ENCODE measurements at places on chromosomes 11 and 22.

GRCh38 chr11:5818245-5818886 is 9.6 kb downstream of the OR52N2 start:
- no peak for DNase-seq

DNA sequence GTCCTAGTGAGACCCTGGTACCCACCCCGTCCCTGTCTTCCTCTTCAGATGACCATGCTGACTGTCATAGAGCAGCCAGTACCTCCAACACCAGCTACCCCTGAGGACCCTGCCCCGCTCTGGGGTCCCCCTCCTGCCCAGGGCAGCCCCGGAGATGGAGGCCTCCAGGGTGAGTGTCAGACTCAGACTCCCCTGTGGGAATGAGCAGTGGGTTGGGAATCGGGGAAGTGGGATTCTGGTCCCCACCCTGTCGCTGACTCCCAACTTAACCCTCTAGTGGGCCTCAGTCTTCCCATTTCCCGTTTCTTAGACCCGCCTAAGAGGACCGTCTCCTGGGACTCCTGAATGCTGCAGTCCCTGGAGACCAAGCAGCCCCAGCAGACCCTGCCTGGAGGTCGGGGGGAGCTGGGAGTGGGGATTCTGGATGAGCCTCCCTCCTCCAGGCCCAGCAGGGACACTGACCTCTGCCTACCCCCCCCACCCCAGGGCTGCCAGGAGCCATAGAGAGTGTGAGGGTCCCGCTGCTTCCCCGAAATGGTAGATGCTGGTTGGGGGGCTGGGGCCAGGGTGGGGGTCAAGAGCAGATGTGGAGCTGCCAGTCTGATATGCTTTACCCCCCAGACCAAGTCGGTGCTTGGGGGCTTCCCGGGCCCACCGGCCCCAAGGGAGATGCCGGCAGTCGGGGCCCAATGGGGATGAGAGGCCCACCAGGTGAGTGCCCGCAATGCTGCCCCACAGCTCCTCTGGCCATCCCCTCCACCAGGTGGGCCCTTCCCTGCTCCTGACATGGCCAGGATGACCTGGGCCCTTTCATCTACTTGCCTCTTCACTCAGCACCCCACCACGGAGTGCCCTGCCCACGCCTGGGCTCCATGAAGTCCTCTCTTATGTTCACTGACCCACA is 25.5 kb downstream of the EMID1 start:
- no peak for DNase-seq

DNA sequence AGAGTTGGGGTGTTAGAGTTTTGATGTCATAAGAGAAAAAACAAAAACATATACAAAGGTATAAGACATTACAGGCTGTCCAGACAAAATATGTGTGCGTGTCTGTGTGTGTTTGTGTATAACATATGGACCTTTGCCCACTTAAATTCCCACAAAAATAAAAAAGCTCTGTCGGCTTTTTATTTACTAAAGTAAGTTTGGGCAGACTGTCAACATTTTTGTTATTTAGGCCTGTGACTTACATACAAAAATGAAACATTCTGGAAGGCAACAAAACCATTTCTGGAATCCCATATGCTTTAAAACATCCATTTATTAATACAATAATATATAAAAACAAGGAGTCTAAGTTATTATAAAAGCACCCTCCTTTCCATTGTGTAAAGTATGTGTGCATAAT is 960.1 kb upstream of the FAT3 start:
- DNase-seq: no peak

GRCh38 chr11:110366291-110366690 is 63.5 kb upstream of the FDX1 start:
- no peak for DNase-seq

DNA sequence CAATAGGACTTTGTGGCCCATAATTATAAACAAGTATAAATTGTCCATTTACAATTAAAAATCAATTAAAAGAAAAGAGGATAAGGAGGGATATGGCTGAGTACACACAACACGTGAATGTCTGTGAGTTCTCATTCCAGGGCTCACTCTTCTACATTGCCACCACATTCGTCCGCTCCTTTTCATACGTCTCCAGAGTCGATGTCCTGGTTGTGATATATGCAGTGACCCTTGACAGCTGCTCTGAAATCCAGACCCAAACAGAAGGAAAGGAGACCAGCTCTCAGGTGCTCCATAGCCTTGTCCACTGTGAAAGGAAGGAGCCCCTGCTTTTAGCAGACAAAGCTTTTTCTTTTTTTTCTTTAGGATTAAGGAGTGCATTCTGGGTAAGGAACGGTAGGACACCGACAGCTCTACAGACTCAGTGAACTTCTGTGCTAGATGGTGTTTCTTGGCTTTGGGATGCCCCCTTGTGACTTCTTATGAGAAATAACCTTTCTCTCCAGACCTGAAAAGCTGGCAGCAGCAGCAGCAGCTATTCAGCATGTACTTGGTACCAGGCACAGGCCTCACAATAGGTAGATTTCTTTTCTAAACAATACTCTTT is 19.7 kb upstream of the DNAJB13 start:
- DNase-seq: no peak

DNA sequence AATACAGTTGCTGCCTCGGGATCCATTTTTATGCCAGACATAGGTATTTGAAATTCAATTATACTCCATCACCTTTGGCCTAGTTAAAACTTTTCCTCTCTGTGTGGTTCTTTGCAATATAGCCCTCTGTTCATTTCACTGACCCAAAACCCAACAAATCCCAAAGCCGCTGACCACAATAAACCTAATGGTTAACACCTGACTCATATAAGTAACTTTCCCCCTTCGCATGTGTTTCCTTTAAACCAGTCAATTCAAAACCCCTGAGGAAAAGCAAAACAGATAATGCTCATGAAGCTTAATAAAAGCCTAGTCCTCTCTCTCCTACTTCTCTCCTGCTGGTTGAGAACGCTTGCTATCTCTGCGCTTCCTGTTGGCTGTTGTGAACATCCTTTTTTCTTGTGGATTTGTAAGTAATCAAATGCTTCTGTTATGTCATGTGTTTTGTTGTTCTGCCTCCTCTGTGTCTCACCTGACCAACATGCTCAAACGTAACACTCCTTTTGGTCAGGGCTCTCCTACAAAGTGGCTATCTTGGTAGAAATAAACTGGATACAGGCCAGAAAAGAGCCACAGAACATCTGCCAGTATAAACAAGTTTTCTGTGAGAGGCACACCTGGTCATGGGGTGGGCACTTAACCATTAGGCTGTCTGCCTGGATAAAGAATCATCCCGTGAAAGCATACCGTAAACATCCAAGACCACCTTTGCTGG is 652.6 kb downstream of the METTL15 start:
- no peak for DNase-seq

DNA sequence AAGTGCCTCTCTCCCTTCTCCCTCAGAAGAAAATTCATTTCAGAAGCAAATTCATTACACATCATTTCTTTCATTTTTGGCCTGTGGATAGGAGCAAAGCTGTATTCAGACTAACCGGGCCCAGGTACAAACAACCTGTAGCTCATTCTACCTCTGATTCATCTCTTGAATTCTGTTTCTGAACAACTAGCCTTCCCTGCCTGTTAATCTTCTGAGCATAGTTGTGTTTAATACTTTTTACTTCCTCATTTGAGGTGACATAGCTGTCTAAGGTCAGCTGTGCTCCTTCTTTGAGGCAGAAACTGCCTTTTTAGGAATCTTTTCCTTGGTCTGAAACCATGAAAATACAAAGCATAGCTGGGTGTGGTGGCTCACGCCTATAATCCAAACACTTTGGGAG is 12.6 kb upstream of the IL18BP start:
- no peak for DNase-seq

DNA sequence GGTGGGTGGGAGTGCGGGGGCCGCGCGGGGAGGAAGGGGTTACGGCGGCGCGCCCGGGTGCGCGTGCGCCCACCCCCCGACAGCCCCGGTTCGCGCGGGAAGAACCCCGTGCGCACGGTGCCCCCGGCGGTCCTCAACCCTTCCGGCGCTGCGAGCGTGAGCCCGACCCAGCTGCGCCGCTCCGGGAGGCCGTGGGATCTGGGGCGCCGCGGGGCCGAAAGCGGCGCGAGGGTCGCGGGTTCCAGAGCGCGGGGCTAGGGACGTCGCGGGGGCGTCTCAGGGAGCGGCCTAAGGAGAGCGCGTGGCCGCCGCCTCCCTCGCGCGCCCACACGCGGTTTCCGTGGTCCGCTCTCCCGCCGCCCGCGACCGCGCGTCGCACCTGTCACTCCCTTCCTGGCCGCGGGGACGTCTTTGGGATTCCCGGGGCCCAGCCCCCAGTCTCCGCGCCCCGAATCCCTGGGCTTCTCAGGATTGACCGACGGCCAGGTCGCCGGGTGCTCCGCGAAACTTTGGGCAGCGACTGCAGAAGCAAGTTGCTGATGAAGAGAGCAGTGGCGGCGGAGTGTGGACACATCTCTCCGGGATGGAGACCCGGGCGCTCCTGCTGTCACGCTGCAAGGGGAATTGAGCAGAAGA is 582 bp downstream of the SREBF2 start:
- no peak for DNase-seq

DNA sequence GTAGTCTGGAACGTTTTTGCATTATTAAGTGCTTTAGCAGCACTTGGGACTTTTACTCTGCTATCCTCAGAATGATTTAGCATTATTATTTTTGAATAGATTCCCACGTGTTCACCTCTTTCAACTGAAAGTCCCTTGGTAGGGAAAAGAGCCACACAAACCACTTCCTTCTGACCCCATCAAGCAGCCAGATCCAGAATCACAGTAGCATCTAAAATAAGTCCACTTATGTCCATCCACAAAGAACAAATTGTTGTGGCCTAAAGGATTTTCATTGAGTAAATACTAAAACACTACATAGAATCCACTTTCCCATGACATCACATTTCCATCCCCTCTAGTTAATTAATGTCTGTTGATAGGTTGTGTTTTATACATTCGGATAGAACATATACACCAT is 381.7 kb downstream of the AASDHPPT start:
- no peak for DNase-seq

- no peak for DNase-seq
Observed at GRCh38 chr22:50326225-50326955, 422 bp downstream of the DENND6B start.

DNA sequence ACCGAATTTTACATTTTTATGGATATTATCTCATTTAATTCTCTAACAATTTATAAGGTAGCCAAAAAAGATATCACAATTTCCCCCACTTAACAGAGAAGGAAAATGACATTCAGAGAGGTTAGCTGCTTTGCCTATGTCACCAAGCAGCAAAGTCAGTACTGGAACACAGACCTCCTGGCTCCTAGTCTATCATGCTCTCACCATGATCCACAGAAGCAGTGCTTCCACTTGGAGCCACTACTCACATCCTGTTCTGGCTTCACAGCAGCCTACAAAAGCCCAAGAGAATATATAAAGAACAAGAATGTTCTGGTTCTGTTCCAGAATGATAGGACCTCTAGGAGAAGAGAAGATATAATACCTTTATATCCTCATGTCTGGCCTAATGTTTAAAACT is 59.5 kb upstream of the SCUBE2 start:
- no peak for DNase-seq

GRCh38 chr11:45921561-45922424 is 663 bp upstream of the LARGE2 start:
- DNase-seq: no peak

GRCh38 chr11:794013-794765 is 3.9 kb downstream of the SLC25A22 start:
- DNase-seq: no peak

GRCh38 chr11:82791779-82792178 is 58.1 kb upstream of the FAM181B start:
- no peak for DNase-seq

DNA sequence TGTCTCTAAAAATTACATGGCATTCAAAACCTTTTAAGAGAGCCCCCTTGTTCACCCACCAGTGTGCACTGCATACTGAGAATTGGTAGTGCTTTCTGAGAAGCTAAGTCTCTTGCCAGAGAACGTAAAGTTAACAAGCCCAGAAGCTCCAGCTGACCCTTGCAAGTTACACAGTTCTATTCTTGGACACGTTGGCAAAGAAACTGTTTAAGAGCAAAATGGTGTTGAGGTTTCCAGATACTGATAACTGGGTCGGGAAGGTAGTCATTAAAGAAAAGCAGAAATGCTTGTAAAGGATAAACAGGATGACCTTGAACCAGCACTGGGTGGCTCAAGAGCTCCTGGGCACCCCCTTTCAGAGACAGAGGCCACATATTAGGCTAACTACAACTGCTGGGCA is 284.8 kb downstream of the CADM1 start:
- no peak for DNase-seq

DNA sequence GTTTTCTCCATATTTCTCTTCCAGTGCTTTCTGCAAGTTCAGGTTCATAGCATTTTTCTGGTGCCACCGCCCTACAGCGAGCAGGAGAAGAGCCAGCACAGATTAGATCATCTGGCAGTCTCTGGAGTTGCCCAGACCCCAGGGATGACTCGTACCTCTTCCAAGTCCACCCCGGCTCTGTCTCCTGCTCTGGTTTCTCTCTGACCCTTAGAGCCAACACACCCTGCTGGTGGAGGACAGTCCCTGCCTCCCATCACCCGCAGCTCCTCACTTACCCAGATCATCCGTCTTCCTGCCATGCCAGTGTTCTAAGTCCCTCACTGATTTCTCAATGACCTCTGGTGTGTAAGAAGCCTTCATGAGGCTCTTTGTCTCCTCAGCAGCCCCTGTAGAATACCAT is 28.0 kb downstream of the TST start:
- DNase-seq: no peak

DNA sequence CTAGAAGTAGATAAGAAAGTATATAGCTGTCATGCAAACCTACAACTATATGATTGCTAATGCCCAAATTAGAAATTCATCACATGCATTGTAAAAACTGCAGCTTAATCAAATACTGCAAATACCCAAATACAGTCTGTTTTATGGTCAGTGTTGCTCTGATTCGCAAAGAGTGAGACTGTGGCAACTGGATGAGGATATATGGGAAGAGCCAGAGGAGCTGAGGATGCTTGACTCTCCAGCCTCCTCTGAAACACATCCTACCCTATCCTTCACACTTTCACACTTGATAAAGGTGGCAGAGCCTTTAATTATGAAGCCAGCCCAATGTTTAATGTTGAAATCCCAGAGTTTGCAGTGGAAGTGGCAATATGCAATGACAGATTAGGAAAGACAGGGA is 21.9 kb upstream of the OR2AT4 start:
- DNase-seq: no peak

GRCh38 chr22:44730022-44730393 is 22.4 kb upstream of the ARHGAP8 start:
- DNase-seq: no peak

DNA sequence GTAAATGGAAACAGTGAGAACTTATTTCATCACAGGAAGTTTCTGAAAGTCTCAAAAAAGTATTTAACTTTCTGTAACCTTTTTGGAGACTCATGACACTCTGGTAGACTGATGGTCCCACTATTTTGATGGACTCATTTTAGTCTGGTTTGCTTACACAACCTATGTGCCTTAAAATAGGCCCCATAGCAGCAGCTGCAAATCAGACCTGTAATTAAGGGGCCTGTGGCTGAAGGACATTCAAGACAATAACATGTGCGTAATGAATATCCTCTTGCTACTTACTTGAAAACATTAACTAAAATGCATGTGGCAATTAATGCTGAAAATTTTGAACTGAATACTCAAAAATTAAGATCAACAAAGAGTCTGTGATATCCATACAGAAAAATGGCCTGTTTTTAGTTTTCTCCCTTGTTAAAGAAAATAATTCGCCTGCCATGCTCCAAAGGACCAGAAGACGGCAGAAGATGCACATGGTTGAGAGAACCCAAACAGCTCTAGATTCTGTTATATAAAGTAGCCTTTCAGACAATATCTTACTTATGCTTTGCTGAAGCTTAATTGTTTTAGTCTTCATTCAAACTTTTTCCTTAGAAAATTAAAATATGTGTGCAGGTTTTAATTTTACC is 568.5 kb downstream of the KCNA4 start:
- no peak for DNase-seq
